ENCODE measurements at places on chromosomes 7 and 10. TPM values are rescaled to one million over a fixed set of nuclear protein-coding genes. Genes with fewer than 3 reads are reported as not detected.

TFPI2 gene
- polyA plus RNA-seq = 7.8 TPM

NRG3 gene
- polyA plus RNA-seq = 0.62 TPM

CACNA2D1 gene
- 3.5 TPM for polyA plus RNA-seq

FUOM gene
- polyA plus RNA-seq = 118 TPM

SPACDR gene
- not detected for polyA plus RNA-seq

GRCh38 chr10:100146875-100147650 is 38.8 kb downstream of the ERLIN1 start:
- DNase-seq = no peak

- DNase-seq = no peak
These were observed 78.0 kb downstream of the GOLGA7B start for GRCh38 chr10:97927622-97928021.

DNA sequence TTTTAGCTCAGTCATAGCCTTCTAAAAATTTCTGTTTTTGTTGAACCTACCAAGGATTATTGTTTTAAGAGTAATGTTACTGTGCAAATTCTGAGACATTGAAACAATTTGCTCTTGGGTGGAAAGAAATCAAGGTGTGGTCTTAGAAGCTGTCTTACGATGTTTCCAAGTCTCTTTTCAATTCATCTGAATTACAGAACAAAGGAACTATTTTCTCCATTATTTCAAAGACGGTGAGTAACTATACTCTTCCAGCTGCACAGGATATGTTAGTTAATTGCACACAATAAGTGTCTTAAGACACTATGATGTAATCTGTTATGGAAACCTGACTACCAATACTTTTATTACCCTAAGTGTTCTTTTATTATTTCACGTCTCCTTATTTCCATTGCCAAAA is 106.8 kb upstream of the POM121L12 start:
- no peak for DNase-seq

DNA sequence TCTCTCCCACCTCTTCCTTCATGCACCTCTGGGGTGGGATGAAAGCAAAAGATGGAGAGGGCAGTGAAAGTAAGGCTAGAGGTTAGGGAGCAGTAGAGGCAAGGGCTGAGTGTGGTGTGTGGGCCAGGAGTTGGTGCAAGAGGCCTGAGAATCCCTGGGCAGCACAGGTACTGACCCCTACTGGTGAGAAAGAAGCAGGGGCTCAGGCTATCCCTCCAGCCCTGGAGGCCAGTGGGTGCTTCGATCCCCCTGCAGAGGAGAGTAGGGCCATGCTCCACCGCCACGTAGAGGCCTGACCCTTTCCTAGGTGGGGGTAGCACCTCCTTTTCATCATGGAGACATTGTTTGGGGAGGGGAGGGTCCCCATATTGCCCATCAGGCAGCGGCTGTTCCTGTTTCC is 9.8 kb downstream of the CDHR1 start:
- no peak for DNase-seq

- DNase-seq = no peak
These were observed 1.0 kb downstream of the CACNA2D1 start for GRCh38 chr7:82442492-82443035.

GRCh38 chr10:18164093-18164492 is 23.9 kb downstream of the CACNB2 start:
- DNase-seq = no peak

DNA sequence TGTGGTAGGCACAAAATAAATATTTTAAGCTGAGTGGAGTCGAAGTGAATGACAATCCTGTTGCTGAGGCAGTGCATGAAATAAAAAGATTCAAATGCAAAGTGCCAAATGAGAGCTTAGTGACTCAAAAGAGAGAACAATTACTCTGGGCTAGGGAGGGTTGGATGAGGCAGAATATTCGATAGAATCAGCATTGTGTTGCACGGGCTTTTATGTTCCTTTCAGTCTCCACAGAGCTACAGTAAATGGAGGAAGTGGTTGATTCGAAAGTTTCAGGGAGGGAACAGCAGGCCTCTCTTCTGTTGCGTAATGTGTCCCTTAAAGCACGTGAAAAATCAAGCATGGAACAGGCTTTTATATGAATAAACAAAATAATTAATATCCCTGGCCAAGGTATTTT is 599.3 kb upstream of the CELF2 start:
- DNase-seq = no peak

Data from kidney (tissue), 22 donors.